ENCODE measurements at places on chromosomes 5 and 9.

DNA sequence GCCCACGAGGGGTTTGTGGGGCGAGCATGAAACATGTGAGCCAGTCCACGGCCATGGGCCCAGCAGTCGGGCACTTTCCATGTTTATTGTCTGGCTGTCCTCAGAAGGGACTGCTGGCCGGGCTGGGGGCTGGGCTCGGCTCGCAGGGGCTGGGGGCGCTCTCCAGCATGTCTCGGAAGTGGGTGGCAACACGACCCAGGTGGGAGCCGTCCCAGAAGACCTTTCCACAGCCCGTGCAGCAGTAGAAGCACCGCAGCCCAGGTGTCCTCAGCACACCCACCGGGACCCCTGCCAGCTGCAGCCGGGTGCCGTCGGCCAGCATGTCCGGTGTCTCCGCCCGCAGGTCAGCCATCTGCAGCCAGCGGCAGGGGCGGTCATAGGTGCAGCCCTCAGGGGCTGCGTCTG is 4.8 kb upstream of the NRARP start:
- no peak for DNase-seq

- no peak for DNase-seq
Measured at GRCh38 chr9:6625363-6625762, 20.2 kb downstream of the GLDC start.

- DNase-seq, result no peak
Measured at GRCh38 chr9:133131506-133131905, 10.5 kb upstream of the RALGDS start.

GRCh38 chr5:180775624-180776023 is 27.0 kb downstream of the MGAT1 start:
- no peak for DNase-seq

- no peak for DNase-seq
Measured at GRCh38 chr9:81620002-81620390, 69.4 kb downstream of the TLE1 start.

GRCh38 chr9:93205045-93205768 is 21.3 kb downstream of the WNK2 start:
- DNase-seq, result no peak

DNA sequence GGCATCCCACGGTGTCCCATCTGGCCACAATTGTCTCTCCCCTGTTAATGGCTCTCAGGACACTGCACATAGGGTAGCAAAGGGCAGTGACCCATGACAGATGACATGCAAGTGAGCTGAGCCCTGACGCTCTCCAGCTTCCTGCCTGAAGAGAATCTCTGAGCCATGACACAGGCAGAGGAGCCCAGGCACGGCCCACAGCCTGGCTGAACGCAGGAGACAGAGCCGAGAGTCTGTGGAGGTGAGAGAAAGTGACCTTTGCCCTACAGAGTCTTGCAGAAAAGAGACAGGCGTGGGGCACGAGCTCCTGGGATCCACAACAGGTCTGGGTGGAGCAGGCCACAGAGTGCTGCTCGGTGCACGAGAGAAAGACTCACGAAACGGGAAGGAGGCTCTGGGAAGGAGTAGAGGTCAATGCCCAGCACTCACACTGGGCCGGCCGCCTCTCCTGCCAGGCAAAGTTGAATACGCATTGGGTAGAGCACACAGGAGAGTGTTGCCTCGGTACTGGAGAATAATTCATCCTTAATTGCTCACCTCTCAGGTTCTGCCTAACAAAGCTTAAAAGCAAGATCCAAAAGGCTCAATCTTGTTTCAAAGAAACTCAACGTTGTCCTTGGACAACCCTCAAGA is 90.3 kb downstream of the MRPL36 start:
- no peak for DNase-seq

DNA sequence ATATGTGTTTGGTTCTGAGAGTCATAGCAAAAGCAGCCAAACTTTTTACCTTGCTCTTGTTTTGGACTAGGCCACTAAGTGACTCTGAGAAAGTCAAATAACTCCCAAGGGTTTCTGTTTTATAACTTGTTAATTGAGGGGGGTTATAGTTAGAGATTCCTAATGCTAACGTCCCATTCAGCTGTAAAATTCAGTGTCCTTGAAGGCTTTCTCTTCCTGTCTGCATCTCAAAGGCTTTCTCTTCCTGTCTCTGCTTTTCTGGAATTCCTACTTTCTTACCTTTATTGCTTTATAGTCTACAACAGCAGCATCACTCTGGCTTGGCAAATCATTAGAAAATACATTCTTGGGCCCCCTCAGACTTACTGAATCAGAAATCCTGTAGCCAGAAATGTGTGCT is 479.5 kb upstream of the SEMA6A start:
- no peak for DNase-seq

DNA sequence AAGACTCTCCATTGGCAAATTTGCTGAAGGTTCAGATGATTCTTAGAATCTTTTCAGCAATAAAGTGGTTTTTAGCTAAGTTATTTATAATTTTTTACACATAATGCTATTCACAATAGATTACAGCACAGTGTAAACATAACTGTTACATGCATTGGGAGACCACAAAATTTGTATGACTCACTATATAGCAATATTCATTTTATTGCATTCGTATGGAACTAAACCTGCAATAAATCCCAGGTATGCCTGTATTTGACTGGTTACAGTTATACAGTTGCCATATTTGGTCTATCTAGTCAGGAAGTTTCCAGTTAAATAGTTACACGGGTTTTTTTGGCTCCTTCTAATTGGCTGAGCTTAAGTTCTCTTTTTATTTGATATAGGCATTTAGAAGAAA is 220.8 kb downstream of the MRPS30 start:
- DNase-seq, result no peak

DNA sequence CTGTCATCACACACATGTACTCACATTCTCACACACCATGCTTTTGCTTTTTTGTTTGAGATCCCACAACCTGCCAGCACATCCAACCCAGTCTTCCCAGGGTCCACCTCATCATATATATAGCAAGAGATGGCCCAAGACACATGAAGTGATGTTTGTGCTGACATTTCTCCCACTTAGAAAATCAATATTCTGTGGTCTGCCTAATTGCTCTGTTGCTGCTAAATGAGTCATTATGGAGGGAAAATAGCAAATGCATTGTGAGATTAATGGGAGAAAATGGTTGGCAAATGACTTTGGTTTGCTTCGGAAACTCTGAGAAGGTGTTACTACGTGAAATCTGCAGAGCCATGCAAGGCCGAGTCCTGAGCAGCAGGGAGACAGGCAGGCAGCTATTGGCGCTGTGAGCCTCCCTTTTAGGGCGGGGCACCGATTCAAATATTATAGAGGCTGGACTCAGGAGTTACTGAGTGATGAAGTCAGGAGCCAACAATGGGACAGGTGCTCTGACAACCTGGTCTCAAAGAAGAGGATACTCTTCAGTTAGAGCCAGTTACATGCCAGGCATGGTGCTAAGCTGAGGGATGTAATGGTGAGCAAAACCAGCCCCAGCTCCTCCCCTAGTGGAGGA is 62.8 kb downstream of the DAB2IP start:
- no peak for DNase-seq

DNA sequence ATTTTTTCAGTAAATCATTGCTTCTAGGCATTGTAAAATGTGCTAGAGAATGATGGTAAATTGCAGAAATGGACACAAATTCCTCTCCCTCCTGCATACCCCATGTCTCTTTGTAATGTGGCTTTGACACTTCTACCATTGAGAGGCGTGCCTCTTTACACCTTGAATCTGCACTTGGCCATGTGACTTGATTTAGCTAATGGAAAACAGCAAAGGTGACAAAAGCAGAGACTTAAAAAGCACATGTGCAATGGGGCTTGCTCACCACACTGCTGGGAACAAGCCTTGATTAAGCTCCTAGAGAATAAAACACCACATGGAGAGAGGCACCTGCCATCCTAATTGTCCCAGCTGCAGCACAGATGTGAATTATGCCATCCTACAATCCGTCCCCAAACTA is 69.9 kb upstream of the NAA35 start:
- no peak for DNase-seq

DNA sequence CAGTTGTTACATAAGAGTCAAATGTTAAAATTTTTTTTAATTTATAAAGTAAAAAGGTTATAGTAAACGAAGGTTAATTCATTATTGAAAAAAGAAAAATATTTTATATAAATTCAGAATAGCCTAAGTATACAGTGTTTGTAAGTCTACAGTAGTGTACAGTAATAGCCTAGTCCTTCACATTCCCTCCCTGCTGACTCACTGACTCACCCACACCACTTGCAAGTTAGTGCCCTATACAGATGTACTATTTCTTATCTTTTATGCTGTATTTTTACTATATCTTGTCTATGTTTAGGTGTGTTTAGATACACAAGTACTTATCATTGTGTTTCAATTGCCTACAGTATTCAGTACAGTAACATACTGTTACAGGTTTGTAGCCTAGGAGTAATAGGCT is 57.6 kb downstream of the MAMDC2 start:
- DNase-seq, result no peak

DNA sequence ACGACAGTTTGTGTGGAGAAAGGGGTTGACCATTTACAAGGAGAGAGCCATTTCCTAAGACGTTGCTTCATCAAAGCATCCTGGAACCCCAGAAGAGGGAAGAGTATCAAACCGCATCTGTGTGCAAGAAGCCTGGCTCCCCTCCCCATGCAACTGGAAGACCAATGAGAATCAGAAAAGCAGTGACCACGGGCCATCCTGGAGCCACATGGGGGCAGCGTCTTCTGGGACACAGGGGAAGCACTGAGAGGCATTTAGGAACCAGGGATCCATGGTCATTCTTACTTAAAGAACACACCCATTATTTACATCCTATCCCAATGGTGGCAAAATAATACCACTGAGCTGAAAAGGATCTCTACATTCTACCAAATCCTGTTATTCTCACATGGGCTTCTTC is 29.3 kb downstream of the SEMA5A start:
- DNase-seq, result no peak

- DNase-seq, result no peak
Measured at GRCh38 chr5:80250801-80251200, 5.0 kb downstream of the SERINC5 start.

DNA sequence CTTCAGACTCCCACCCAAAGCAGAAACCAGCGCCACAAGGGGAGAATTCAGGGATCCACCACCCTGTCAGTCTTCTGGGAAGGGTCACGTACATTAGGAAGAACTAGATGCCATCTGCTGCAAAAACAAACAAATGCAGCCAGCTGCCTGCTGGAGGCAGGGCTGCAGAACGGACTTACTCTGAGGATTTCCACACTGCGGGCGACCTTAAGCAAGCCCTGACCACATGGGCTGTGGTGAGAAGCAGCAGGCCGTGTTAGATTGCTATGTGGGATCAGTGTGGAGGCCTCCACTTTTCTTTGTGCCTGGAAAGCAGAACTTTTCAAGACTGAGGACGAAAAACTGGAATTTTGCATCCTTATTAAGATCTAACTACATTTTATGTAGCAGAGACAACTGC is 13.4 kb upstream of the LTC4S start:
- no peak for DNase-seq

DNA sequence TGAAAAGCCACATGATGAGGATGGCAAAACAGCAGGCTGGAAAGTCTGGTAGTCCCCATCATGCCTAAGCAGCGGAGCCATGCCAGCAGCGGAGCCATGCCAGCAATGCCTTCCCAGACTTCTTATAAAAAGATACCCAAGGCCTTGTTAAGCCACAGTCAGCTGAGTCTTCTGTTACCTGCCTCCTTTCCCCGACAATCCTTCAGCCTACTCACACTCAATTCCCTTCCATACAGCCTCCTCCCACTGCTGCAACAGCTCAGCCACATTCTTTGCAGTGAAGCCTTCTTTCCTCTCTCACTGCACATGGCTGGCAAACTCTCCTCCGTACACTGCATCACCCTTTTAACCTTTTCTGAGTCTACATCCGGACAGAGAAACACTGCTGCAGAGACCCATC is 114.9 kb downstream of the AUH start:
- DNase-seq, result no peak

- no peak for DNase-seq
Measured at GRCh38 chr5:57696389-57696769, 213.8 kb upstream of the ACTBL2 start.

DNA sequence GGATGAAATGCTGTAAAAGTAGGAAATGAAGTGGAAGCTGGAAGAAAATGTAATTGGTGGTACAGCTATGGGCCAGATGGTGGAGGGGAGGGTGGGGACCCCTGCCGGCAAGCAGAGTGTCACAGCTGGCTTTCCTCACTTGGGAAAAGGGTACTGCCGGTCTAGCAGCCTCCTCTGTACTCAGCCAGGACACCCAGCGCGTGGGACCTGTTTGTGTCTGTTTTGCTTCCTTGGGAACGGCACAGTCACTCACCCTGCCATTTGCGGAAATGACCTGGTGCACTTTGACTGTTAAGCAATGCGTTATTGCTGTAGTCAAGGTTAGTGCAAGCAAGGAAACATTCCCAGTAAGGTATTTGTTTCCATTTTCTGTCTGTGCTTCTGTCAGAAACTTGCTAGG is 10.1 kb downstream of the TMEM252 start:
- no peak for DNase-seq

GRCh38 chr5:167143716-167144115 is 1147.7 kb upstream of the WWC1 start:
- no peak for DNase-seq

GRCh38 chr9:69079186-69079585 is 43.6 kb downstream of the FXN start:
- DNase-seq, result no peak

DNA sequence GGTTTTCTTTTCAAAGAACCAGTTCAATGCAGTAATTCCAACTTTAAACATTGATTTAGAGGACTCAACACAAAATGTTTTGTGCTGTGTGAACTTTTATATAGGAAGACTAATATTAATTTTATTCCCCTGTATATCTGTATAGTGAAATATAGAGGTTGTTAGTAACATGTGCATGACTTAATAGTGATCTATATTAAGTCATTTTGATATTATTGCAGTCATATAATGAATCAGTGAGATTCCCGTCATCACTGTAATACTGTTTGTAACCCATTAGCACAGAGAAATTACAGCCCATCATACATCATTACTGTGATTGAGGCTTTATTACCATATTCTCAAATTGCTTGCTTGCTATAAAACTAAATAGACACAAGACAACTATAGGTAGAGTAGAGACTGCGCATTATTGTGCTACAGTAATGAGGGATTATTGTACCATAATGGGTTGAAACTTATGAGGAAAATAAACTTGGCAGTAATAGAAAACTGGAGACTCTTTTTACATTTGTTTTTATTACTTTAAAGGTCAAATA is 170.7 kb downstream of the RANBP17 start:
- no peak for DNase-seq

GRCh38 chr5:147327421-147327820 is 92.6 kb downstream of the STK32A start:
- no peak for DNase-seq

GRCh38 chr5:17805227-17805825 is 171.1 kb downstream of the TAF11L14 start:
- no peak for DNase-seq

- no peak for DNase-seq
Measured at GRCh38 chr5:38765399-38765861, 80.4 kb upstream of the OSMR start.

- no peak for DNase-seq
Measured at GRCh38 chr9:5592904-5593303, 36.0 kb upstream of the RIC1 start.

All from activated CD4-positive, alpha-beta T cell treated with anti-CD3 and anti-CD28 coated beads for 1 hour (primary cell).